ENCODE measurements at places on chromosomes 16 and 17. TPM values are rescaled to one million over a fixed set of nuclear protein-coding genes. Genes with fewer than 3 reads are reported as not detected.
A peak's percentile ranks its signal among the peaks of the same experiment; 100 is the strongest.

Gene OR1A1
- total RNA-seq: not detected

- DNase-seq: no peak
These were observed 32.2 kb downstream of the DHX38 start for GRCh38 chr16:72125635-72126428.

Gene GP2
- not detected for total RNA-seq

DNA sequence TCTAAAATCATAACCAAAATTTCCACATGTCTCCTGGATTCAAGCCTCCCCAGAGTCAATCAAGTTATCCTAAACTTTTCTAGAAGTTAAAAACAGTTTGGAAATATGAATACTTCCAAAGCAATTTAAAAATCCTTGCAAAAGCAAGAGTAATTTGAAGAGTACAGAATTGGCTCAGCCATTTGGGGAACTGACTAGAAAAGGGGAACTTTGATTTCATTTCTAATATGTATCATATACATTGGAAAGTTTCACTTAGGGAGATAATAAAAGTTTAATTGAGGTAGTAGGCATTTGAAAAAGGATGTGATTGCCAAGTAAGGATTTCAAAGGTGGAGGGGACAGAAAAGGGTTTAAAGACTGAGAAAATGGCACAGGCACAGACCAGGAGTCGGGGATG is 9.0 kb upstream of the SLFN12L start:
- no peak for DNase-seq

- DNase-seq: no peak
These were observed 5.2 kb downstream of the TRAF4 start for GRCh38 chr17:28748852-28749515.

- DNase-seq: no peak
These were observed 23.9 kb downstream of the SGSM2 start for GRCh38 chr17:2361010-2361760.

Gene TBC1D3D
- total RNA-seq: 0.29 TPM

GRCh38 chr16:55248494-55248893 is 75.5 kb upstream of the IRX6 start:
- DNase-seq: no peak

DNA sequence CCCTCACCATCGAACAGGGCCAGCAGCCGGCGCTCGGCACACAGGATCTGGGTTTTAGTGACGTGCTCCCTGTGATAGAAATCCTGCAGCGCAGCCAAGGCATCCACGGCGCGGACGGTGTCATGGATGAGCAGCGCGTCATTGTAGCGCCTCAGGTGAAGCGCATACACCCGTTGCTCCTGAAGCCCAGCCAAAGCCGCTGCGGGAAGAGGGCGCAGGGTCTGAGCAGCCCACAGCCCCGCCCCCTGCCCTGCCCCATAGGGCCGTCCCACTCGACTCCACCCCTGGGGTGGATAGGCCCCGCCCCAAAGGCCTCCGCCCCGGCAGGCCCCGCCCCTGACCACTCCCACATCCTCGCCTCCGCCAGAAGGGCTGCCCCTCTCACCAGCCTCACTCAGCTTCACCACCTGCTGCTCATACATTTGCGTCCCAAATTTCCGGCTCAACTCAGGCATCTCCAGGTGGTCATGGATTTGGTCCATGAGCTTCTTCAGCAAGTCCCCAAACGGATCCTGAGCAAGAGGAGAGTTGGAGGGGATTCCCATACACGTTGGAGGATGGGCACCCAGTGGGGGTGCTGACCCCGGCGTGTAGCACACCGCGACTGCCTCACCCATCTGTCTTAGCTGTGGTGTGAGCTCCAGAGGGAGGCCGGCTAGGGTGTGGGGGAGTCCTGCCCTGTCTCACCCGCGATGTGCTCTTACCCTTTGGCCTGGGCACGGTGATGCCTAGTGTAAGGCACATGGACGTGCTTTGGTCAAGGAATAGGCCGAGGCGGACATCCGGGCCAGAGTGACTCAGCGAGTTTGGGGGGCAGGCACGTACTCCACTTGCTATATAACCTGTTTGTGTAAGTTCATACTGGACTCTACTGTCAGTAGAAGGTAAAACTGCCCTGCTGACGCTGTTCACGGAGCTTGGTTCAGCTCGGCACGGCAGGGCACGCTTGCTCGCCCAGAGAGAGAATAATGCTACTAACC is 4.6 kb downstream of the DHX58 start:
- peak; percentile 29 for DNase-seq

Gene IRX3
- 6.5 TPM for total RNA-seq

Gene KRT40
- not detected for total RNA-seq

GRCh38 chr17:29710891-29711418 is 88.2 kb upstream of the CORO6 start:
- peak; percentile 58 for DNase-seq

DNA sequence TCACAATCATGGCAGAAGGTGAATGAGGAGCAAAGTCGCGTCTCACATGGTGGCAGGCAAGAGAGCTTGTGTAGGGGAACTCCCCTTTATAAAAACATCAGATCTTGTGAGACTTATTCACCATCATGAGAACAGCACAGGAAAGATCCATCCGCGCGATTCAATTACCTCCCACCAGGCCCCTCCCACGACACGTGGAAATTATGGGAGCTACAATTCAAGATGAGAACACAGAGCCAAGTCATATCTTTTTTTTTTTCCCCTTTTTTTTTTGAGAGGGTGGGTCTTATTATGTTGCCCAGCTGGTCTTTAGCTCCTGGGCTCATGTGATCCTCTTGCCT is 60.0 kb downstream of the RPTOR start:
- DNase-seq: no peak

Gene PTGES3L
- 0.23 TPM for total RNA-seq

GRCh38 chr17:65013613-65014391 is 42.7 kb downstream of the GNA13 start:
- peak; percentile 69 for DNase-seq

Gene HSF5
- 0.06 TPM for total RNA-seq

- DNase-seq: no peak
These were observed 93.5 kb downstream of the CACNG1 start for GRCh38 chr17:67137860-67138259.

Gene TOB1
- total RNA-seq: 1.3 TPM

Gene SALL1
- 0.57 TPM for total RNA-seq

DNA sequence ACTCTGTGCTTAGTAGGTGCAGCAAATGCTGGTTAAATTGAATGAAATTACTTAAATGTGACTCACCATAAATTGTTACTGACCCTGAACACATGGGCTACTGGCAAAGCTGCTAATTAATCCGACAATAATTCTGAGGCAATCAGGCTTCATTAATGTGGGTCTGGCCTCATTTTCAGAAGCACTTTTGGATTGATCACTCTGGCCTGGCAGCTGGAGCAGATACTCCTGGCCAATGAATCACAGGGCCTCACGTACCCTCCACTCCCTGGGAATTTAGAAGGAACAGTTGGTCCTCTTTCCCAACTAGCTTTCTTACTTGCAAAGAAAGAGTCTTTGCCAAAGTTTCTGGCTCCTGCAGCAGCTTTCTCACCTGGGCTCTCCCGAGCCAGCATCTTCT is 162.0 kb upstream of the ZKSCAN2 start:
- no peak for DNase-seq
